T-helper 2 cell (primary cell): ENCODE measurements at places on chromosomes 5 and 9.
A peak's percentile ranks its signal among the peaks of the same experiment; 100 is the strongest.

DNA sequence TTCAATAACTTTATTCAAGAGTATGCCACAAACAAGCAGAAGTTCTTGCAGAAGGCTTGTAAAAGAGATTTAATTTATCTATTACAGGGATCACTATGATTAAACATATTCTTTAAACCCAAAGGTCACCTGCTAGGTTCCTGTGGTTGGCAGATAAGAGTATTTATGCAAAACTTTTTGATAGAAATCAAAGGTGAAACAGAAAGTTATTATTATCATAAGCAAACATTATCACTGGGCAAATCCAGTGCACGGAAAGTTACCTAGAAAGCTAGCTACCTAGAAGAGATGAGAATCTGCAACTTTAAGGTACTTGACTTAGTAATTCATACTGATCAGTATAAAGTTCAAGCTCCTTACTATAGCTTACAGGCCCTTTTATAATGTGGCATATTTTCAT lies 3.2 kb downstream of the STARD4 start:
- no peak for DNase-seq

- DNase-seq, result no peak
Measured at GRCh38 chr5:73382401-73382740, 66.2 kb downstream of the FOXD1 start.

- DNase-seq, result no peak
Measured at GRCh38 chr5:35319333-35320002, 89.2 kb upstream of the PRLR start.

DNA sequence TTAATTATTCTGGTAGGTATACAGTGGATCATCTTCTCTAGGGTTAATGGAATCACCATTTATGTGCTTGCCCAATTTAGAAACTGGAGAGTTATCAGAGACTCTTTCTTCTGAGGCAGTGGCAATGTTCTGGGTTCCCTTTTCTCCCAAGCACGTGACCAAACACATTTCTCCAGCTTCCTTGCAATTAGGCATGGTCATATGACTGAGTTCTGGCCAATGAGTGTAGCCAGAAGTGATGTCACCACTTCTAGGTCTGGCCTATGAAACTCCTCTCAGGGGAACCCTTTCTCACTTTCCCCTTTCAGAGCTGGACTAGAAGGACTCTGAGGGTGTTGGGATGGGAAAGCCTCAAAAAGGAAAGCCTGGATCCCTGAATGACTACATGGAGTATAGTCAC lies 172.0 kb downstream of the NSG2 start:
- no peak for DNase-seq

DNA sequence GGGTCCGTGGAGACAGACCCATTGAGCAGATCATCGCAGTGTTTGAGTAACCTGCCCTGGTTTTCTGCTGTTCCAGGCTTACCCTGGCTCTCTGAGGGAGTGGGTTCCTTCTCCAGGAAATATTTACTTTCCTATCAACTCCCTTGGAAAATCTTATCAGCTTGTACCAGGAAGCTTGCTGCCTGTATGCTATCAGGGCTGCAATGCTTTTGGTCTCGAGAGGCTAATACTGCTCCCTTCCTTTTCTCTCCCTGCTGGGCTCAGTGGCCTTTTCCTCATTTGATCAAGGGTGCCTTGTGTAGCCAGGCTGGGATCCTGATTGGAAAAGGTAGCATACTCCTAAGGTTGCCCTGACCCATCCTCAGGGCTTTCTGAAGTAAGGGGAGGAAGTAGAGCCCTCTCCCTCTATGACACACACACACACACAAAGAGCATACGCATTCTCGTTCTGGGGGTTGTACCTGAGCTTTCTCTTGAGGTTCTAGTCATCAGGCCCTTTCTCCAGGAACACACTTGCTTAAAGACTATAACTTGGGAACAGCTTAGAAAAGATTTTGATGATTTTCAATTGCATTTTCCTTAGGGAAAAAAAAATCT lies 41.6 kb downstream of the CYSTM1 start:
- DNase-seq, result no peak

- DNase-seq, result no peak
Measured at GRCh38 chr5:77851176-77852067, 75.3 kb upstream of the TBCA start.

DNA sequence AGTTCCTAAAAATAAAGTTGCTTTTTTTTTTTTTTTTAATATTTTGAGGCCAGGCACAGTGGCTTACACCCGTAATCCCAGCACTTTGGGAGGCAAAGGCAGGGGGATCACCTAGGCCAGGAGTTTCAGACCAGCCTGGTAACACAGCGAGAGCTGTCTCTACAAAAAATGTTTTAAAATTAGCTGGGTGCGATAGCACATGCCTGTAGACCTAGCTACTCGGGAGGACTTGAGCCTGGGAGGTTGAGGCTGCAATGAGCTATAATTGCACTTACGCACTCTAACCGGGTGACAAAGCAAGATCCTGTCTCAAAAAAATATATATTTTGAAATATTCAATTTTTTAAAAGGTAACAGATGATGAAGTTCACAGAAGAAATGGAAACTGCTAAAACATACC lies 22.9 kb downstream of the GOLPH3 start:
- DNase-seq, result no peak

DNA sequence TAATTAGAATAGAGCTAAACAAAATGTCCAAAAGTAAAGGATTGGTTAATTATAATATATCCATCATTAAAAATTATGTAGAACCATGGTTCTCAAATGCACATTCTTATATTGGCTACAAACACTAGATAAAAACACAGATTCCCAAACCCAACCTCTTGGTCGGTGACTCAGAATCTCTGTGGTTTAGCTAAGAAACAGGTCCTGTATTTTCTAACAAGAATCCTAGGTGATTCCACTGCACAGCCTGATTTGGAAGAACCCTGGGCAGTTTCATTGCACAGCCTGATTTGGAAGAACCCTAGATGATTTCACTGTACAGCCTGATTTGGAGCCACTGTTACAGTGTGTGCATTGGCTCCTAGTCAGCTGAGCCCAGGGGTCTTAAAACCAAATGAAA lies 67.9 kb downstream of the KIAA1958 start:
- no peak for DNase-seq

- no peak for DNase-seq
Measured at GRCh38 chr9:138118601-138119071, 241.1 kb downstream of the CACNA1B start.

DNA sequence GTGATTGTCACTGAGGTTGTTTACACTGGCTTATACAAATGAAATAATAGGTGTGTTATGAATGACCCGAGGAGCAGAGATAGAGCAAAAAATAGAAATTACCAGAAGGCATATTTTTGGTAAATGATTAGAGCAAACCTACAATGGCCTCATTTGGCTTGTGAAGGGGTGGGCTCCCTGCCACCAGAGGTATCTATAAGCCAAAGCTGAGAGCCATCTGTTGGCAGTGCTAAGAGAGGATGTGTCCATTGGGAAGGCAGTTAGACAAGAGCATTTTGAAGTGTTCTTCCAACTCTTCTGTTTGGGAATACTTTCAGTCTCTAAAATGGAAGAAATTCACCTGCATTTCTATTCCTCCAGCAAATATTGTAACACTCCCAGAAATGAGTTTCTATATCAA lies 10.6 kb downstream of the NIPAL4 start:
- DNase-seq, result no peak

DNA sequence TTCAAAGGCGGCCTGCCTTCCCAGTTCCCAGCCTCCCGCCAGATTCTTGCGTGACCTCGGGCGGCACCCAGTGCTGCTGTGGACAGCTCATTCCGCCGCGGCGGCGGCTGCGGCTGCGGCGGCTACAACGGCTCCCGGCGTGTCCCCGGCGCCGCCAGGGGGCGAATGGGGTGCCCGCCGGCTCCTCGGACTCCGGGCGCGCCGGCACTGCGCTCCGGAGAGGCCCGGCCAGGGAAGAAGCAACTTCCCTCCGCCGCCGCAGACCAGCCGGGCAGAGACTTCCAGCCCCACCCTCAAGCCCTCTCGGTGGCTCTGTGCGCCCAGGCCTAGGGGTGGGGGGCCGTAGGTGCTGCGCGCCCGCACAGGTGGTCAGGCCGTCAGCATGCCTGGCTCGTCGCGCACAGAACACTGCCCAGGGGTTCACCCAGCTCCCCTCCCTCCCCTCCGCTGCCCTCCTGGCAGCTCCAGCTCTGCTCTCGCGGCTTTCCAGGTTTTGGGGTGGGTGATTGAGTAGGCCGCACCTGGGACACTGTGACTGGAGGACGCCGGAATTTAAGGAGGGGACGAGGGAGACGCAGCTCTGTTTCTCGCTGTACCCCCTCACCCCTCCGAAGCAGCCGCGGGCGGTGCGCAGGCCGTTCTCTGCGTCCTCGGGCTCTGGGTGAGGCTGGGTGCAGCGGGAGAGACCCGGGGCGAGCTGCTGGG lies 20.2 kb downstream of the IGIP start:
- DNase-seq, result peak; percentile 23

GRCh38 chr5:15007646-15008045 lies 136.1 kb upstream of the ANKH start:
- DNase-seq, result no peak

GRCh38 chr9:3398232-3398648 lies 127.6 kb downstream of the RFX3 start:
- DNase-seq, result no peak

DNA sequence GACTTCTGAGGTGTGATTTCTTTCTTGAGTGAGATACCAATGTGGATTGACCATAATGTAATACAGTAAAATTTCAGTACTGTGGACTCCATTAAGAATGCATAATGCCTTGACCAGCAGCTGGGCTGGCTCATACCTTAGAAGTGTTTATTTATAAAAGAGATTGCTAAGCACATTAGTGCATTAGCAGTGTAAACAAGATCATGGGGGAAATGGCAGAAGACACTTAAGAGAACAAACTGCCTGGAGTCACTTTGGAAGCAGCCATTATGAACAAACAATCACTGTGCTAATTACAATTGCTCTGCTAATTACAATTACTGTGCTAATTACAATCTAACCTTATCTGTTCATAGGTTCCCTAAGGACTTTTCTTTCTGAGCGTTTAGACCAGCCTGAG lies 104.2 kb downstream of the TRIM32 start:
- no peak for DNase-seq

- no peak for DNase-seq
Measured at GRCh38 chr5:107570181-107570580, 100.6 kb downstream of the EFNA5 start.

GRCh38 chr5:170614720-170615119 lies 110.9 kb downstream of the KCNIP1 start:
- no peak for DNase-seq

GRCh38 chr9:27864644-27865438 lies 291.6 kb upstream of the C9orf72 start:
- no peak for DNase-seq

- no peak for DNase-seq
Measured at GRCh38 chr5:110580625-110581024, 145.8 kb downstream of the TMEM232 start.

DNA sequence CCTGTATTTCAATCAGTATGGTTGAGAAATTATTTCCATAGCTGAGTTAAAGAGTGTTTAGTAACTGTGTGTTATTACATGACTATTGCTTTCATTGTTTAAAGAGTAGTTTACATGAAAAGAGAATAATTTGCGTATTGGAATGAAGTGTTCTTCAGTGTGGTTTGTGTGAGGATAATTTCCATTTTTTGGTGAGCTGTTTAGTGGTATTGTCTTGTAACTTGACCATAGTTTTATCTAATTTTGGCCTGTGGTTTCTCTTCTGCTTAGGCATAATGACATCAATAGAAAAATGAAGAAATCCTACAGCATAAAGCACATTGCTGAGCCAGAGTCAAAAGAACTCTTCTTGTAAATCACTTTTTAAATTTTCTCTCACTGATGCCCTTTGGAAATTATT lies 151.2 kb downstream of the SNCAIP start:
- no peak for DNase-seq

DNA sequence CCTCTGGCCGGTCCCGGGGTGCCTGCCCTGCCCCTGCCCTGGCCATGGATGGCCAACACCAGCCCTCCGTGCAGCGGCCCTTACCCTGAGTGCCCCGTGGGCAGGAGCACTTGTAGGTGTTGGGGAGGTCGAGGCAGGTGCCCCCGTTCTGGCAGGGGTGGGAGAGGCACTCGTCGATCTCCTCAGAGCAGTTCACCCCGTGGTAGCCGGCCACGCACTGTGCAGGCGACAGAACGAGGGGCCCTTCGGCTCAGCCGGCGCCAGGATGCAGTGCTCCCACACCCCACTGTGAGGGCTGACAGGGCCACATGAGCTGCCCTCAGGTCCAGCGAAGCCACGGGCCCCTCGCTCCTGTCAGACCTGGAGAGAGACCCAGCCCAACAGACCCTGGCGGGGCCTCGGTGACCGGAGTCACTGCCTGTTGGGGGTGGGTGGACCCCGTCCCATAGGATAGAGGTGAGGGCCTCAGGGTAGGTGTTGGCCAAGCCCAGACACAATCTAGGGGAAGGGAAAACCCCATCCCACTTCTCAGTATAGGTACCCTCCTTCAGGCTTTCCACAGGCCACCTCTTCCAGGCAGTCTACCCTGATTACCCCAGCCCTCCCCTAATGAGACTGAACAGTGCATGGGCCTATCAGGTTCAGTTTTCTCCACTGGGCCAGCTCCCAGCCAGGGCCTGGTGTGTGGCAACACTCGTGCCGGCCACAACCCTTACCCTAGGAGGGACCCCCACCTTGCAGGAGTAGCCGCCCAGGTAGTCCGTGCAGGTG lies 24.6 kb upstream of the SEC16A start:
- DNase-seq, result no peak

GRCh38 chr5:102138243-102138653 lies 157.8 kb downstream of the SLCO4C1 start:
- no peak for DNase-seq

DNA sequence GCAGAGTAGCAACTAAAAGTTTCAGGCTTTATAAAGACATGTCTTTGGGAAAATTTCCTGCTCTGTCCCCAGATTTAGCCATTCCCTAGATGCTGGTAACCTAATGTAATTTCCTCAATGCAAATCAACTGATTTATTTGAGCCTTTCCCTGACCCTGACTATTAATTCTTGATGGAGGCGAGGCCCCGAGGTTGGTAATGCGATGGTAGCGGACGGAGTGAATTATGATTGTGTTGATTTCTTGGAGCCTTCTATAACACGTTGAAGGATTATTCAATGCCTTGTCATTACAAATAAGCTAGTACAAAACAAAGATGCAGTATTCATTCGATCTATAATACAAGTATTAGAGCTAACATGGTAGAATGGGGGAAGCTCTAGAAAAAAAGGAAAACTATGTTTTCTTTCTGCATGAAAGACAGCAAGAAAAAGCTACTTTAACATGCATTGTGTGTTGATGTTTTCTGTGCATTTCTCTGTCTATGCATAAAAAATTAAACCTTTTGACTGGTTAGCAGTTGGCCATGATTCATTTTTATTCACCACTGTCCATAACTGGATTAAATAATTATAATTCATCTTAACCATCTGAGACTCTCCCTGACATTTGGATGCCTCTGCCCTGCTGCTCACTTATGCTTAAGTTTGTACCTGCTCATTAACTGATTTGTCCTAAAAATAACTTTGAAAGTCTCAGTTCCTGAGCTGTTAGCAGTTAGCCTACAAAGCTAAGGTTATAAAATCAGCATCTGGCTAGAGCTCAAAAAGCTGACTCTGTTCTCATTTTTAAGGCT lies 490.2 kb upstream of the NUDT12 start:
- no peak for DNase-seq

DNA sequence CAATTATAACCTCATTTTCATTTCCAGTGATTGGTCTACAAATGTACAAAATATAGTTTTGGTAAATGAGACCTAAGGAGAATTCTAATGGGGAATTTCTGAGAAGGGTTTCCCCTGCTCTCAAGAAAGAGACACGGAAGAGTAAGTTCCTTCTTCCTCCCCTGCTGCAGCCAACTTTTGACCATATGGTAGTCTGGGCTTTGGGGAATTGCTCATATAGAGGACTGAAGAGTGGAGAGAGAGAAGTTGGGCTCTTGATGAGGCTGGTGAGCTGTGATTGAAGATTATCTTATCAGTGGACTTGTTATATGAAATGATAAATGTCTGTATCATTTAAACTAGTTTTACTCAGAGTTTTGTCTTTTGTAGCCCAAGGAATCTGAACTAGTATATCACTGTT lies 4.3 kb upstream of the LNPEP start:
- DNase-seq, result no peak
